ENCODE measurements at places on chromosomes 2 and 18.

GRCh38 chr2:177667626-177668025 is 275.1 kb downstream of the AGPS start:
- no peak for DNase-seq

GRCh38 chr2:176087330-176088047 is 3.7 kb upstream of the EVX2 start:
- no peak for DNase-seq

GRCh38 chr2:198587240-198587639 is 782.8 kb downstream of the PLCL1 start:
- no peak for DNase-seq

- DNase-seq = no peak
These were observed 392.7 kb upstream of the SLC8A1 start for GRCh38 chr2:40844353-40845277.

- no peak for DNase-seq
These were observed 23.7 kb upstream of the GRP start for GRCh38 chr18:59196161-59196725.

GRCh38 chr2:40721595-40721994 is 269.7 kb upstream of the SLC8A1 start:
- DNase-seq = no peak
